Lung (tissue), 17 donors: ENCODE measurements at places on chromosomes 1 and 21.

DNA sequence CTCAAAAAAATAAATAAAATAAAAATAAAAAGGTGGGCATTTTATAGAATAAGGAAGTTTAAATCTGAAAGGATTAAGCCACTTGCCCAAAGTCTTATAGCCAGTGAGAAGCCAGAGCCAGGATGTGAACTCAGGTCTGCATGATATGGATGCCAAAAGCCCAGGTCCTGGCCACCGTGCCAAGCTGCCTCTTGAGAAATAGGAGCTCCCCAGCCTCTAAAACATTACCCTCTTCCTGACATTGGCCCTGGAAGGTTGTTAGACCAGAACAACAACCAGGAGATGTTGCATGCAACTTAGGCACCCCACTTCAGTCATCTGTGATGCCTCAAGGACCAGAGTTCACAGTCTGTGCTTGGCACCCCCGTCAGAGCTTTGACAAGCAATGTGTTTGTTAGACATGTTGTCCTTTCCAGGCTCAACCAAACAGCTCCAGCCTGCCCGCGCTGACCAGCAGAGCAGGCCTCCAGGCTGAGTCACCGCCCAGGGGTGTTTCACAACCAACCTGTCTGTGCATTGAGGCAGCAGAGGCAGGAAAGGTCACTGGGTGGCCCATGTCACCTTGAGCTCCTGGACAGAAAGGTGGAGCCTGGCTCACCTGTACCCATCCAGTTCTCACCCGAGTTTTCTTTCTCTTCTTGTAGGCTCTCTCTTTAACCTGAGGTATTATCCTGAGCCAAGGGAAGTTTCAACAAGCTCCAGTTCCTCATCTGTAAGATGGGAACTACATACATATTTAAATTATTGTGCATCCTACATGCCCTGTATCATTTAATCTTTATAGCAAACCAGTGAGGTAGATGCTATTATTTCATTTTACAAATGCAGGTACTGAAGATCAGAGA is 14.9 kb upstream of the MED18 start:
- DNase-seq = no peak

DNA sequence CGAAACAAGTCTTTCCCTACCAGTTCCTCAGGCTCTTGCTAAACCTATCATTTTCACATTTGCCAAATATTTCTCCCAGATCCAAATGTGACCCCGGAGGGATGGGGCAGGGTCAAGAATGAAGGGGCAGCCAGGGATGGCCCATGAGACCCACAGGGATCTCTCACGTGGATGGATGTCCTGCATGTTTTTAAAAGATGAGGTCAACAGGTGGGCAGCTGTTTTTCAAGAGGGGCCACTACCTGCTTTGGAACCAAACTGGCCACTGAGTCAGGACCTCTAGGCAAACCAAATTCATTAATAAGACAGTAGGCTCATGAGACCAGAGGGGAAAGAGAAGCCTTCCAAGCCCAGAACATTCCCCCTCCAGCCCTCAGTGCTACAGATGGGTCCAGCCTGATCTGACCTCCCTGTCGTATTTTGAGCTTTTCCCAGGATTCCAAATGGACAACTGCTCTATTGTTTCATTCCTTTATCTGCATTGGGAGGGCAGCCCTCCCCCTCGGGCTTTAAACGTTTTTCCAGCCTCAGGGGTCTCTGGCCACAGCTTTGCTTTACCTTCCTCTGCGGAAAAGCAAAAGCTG is 252.5 kb upstream of the IRF2BP2 start:
- DNase-seq = no peak

GRCh38 chr1:85983316-85983715 is 173.3 kb downstream of the COL24A1 start:
- DNase-seq = no peak

GRCh38 chr1:179187735-179188471 is 41.6 kb downstream of the ABL2 start:
- DNase-seq = no peak

GRCh38 chr1:41806472-41807155 is 112.1 kb downstream of the HIVEP3 start:
- no peak for DNase-seq

DNA sequence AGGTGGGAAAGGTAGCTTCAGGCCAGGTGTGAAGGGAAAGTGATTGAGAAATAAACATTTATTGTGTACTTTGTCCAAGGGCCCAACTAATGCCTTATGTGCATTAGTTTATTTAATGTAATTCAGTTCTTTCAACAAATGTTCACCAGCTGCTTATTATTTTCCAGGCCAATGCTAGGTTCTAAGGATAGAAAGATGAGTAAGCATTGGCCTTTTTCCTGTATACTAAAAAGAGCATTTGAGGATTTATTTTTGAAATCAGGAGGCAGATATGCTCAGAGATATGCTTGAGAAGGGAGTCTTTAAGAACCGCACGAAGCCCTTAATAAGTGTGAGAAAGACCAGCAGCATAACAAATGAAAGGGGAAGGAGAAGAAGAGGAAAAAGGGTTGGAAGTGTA is 32.0 kb downstream of the CLCA1 start:
- no peak for DNase-seq

DNA sequence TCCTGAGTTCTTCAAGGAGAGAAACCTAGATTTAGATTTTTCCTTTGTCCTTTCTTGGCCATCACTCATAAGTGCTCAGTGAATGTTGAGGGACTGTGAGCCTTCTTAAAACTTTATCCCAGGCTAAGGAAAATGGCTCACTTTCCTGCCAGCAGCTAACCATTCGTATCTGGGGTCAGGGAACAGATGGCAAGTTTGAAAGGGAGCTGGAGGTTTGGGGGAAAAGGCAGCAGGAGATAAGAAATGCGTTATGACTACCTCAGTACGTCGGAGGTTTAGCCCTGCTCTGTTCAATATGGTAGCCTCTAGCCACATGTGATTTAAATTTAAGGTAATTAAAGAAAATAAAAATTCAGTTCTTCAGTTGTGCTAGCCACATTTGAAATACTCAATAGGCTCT is 13.3 kb downstream of the RRP15 start:
- no peak for DNase-seq

DNA sequence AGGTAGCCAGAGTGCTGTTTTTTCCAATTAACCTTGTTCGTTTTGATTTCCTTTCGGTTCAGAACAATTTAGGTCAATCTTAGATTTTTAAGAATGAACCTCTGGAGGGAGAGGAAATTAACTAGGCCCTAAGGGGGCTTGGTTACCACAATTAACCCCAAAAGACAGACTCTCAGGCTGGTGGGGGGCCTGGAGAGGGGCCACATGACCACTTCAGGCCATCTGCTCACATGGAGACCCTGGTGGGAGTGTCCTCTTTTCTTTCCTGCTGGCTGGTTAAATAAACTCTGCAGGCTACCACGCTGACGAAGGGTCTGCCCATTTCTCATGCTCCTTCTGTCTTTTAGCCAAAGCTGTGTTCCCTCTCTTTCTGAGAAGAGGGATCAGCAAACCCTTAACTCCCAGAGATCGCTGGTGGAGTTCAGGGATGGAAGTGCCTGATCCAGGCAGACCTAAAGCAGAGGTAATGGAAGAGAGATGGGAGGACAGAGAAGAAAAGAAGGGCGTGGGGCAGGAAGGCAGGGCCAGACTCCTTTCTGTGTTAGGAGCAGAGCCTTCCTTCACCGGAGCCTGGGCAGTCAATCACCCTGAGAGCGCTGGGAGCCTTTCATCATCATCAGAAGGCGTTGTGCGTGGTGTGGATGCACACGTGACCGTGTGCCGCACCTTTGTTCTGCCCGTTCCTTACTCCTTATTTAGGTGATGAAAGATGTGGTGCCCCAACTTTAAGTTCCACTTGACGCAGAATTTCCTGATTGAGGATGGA is 58.5 kb downstream of the KIF26B start:
- DNase-seq = no peak

- DNase-seq = no peak
Measured at GRCh38 chr1:232183266-232183800, 446.6 kb downstream of the SIPA1L2 start.

- no peak for DNase-seq
Measured at GRCh38 chr1:175564723-175565122, 178.7 kb downstream of the TNR start.

DNA sequence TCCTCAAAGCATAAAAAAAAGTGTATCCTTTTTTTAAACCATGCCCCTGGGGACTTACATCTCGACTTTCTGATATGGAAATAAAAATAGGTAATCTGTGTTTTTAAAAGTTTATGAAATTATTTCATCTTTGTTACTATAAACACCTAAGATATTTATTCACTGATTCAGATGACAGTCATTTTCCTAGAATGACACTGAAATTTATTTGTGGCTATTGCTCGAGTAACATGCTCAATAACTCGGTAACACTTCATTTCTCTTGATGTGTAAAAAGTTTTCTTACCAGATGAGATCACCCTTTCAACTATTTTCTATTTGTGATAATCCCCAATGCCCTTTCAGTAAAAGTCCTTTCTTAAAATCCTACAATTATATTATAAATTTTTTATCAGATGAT is 495.8 kb downstream of the TTLL7 start:
- DNase-seq = no peak

GRCh38 chr1:61171346-61171745 is 89.0 kb downstream of the NFIA start:
- no peak for DNase-seq

DNA sequence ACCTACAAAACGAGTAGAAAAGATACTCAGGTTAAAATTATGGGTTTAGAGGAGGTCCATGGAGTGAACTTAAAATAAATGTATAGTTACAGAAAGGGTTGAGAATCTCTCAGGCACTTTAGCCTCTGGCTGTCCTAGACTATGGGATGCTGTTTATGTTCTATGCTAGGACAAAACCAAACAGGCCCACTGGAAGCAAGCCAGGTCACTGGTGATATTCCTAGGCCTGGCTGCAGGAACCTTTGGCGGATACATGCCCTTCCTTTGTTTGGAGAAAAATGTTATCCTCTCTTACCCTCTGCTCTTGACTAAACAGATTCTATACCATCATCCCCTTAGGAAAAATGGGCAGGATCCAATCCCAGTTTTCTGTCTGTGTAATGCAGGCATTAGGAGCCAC is 90.7 kb upstream of the DUSP10 start:
- DNase-seq = peak; percentile 80

GRCh38 chr1:244758708-244759107 is 76.8 kb upstream of the COX20 start:
- DNase-seq = no peak

- DNase-seq = no peak
Measured at GRCh38 chr1:172883387-172883791, 167.4 kb downstream of the TNFSF18 start.

- DNase-seq = peak; percentile 86
Measured at GRCh38 chr1:53393325-53393792, 65.5 kb upstream of the LRP8 start.

- no peak for DNase-seq
Measured at GRCh38 chr1:224519874-224520273, 85.3 kb upstream of the WDR26 start.
